ENCODE measurements at places on chromosomes 5 and 9.

GRCh38 chr9:104743376-104743985 is 4.0 kb upstream of the NIPSNAP3A start:
- no peak for DNase-seq

DNA sequence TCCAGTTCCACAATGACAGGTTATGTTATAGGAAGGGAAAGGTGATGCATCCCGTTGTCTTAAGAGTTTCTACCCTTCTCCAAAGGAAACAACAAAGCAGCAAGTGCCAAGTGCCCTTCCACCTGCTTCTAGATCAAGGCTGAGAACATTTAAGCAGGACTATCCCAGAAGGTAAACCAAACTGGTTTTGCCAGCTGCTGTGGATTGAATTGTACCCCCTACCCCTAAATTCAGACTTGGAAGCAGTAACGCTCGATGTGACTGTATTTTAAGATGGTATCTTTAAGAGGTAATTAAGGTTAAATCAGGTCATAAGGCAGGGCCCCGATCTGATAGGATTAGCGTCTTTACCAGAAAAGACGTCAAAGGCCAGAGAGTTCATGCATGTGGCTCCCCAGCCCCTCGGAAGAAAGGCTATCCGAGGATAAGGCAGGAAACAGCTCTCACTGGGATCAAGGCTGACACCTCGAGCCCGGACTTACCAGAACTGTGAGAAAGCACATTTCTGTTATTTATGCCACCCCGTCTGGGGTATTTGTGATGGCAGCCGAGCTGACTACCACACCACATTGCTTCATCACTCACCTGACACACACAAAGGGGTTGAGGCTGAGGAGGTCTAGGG is 179.1 kb upstream of the RAI14 start:
- DNase-seq = no peak

DNA sequence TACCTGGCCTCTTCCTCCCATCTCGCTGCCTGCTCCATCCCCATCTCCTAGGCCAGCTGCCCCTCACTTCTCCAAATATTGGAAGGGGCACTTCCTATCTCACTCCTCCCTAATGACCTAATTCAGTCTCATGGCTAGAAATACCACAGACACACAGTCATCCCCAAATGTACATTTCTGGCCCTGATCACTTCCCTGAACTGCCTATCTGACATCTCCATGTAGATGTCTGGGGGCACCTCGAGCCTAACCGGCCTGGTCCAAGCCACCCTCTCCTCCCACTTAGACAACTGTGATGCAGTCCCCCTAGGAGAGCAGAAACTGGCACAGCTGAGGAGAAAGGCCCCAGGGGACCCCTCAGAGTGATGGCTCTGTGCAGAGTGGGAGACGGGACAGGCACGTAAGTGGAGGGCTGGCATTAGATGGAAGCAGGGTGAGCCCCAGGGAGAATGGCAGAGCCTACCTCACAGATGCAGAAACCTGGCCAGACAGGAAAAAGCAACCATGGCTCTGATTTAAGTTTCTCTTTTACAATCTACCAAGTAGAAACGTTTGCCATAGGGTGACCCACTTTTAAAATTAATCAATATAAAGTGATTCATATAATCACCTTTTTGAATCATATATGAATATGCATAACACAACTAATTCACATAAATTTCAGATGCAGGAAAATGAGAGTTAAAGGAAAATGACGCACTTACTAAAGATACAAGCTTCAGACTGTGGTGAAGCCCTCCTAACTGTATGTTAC is 22.1 kb downstream of the CAMSAP1 start:
- DNase-seq = no peak

DNA sequence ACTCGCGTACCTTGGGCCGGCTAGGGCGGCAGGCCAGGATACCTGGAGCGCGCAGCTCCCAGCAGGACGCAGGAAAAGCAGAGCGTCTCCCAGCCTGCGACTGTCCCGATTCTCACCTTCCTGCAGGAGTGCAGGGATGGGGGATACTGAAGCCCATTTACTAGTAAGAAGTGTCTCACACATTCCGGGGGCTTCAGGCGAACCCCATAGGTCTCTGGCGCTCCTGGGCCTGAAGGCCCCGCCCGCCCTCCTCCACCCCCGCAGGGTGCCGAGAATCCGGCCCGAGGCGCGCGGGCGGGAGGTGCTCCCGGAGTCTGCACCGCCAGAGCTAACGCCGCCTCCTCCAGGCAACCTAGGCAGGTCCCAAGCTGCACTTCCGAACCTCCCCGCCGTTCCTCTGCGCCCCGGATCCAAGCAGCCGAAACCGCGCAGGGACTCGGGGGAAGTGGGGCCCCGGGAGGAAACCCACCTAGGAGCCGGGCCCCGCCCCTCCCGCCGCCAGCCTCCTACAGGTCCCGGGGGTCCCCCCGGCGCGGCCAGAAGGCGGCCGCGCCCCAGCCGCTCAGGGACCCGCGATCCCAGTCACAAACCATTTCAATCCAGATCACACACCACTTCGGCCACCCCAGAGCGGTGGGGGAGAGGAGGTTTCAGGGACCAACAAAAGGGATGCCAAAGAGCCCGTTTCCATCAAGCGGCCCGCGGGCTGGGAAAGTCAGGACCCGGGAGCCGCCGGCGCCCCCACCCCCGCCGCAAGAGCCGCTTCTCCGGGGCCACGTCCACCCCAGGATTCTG is 1.2 kb downstream of the ROR2 start:
- DNase-seq = no peak

DNA sequence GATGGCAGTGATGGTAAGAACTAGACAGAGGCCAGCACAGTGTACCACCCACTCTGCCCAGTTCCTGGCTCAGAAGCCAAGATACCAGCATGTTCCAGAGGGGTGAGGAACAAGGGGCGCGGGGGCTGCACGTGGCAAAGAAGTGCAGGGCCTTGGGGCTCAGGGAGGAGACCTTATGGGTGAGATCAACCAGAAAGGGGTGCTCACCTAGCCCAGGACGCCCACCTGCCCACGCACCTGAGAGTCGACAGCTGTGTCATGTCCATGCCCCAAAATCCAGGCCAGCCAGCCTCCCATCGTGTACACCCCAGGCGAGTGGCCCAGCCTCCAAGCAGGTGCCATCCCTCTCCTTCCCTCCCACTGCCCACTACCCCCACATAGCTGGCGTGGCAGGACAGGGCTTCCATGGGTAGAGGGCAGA is 34.9 kb downstream of the BICD2 start:
- no peak for DNase-seq

DNA sequence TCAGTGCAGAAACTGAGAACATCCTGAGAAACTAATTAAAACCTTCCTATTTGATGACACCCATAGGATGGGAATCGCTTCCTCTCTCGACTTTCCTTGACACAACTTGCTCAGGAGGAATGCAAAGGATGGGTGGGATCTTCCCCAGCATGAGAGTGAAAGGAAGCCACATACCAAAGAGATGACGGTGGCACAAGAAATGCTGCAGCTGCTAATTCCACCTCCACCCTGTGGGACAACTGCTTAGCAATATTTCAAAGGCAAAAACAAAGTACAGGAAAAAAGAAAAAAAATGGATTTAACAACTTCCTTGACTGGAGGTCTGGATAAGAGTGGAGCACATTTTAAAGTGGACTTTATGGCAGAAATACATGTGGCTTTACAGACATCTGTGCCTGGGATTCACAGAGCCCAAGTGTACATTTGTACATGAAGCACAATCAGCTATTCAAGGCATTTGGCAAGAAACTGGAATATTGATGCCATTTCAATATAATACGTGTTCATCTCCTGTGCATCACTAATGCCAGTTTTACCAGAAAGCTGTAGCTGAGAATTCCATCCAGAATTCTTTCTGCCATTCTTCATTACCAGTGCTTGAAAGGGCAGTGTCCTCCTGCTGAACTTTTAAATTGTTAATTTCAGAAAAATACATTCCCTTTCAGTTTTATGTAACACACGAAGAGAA is 359.2 kb upstream of the ACTBL2 start:
- DNase-seq = no peak

DNA sequence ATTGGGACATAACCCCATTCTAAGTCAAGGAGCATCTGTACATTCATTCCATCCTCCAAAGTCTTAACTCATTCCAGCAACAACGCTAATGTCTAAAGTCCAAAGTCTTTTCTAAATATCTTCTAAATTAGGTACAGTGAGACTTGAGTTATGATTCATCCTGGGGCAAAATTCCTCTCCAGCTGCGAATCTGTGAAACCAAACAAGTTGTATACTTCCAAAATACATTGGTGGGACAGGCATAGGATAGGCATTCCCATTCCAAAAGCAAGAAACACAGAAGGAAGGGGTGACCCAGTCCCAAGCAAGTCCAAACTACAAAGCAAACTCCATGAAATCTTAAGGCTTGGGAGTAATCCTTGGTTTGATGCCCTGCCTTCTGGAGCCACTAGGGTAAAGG is 97.6 kb upstream of the FANCC start:
- DNase-seq = no peak

DNA sequence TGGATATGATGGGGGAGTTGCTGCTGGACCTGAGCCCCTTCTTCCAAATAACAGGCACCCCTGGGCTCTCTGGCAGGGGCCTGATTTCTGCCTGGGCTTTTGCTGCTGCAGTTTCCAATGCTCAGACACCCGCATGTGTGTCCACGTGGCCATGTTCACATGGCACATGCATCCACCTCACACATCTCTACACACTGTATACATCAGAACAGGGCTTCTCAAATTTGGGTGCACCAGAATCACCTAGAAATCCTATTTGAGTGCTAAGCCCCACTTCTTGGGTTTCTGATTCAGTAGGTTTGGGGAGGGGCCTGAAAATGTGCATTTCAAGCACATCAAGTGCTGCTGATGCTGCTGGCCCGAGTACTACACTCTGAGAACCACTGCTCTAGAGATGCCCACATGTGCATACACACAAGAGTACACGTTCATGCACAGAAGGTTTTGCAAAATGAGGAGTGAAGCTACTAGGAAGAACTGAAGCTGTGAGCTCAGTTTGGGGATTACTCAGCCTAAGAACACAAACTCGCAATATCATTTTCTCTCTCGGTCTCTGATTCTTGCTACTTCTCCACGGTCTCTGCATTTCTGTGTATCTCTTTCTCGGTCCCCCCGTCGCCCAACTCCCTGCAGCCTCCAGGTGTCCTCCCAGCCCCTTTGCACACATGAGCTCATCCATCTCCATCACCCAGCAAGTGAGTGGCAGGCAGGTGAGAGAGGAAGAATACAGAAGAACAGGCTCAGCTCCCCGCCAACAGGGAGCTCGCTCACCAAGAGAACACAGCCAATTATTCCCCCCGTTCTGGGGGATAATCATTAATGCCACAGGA is 97.0 kb downstream of the PCDH1 start:
- DNase-seq = no peak

- DNase-seq = no peak
Observed at GRCh38 chr9:117873664-117874063, 169.5 kb downstream of the TLR4 start.

- DNase-seq = no peak
Observed at GRCh38 chr9:90064971-90065370, 460.2 kb downstream of the GADD45G start.

GRCh38 chr5:140358738-140359310 is 1.2 kb upstream of the SLC4A9 start:
- no peak for DNase-seq

- no peak for DNase-seq
Observed at GRCh38 chr5:8721536-8721935, 824.3 kb downstream of the SEMA5A start.

GRCh38 chr9:104787306-104788015 is 23.5 kb downstream of the NIPSNAP3B start:
- DNase-seq = no peak

DNA sequence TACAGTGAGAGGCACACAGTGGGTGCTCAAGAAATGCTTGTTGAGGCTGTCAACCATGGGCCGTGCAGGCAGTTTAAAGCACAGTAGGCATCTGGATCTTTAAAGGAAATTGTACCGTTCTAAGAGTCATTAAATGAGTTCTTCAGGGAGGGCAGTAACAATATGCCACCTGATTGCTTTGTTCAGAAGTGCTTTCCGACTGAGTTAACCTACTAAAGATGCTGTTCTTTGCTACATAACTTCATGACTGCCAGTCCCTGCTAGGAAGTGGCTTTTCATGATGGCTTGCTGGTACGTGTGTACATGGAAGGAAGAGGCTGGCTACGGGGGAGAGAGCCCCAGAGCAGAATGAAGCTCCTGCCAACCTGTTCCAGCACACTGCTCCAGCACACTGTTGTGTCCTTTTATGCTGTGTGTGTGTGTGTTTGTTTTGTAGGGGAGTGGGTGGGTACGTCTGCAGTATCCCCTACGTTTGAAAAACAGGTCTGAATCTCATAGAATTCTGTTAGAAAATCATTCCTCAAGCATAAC is 41.9 kb upstream of the PPP2R2B start:
- DNase-seq = no peak

GRCh38 chr9:36092509-36093215 is 43.9 kb upstream of the GLIPR2 start:
- DNase-seq = no peak

- no peak for DNase-seq
Observed at GRCh38 chr9:35606726-35607125, 1.7 kb downstream of the TESK1 start.

- DNase-seq = no peak
Observed at GRCh38 chr9:16364347-16364746, 506.1 kb downstream of the BNC2 start.

GRCh38 chr5:155948576-155948975 is 378.4 kb upstream of the SGCD start:
- DNase-seq = no peak

DNA sequence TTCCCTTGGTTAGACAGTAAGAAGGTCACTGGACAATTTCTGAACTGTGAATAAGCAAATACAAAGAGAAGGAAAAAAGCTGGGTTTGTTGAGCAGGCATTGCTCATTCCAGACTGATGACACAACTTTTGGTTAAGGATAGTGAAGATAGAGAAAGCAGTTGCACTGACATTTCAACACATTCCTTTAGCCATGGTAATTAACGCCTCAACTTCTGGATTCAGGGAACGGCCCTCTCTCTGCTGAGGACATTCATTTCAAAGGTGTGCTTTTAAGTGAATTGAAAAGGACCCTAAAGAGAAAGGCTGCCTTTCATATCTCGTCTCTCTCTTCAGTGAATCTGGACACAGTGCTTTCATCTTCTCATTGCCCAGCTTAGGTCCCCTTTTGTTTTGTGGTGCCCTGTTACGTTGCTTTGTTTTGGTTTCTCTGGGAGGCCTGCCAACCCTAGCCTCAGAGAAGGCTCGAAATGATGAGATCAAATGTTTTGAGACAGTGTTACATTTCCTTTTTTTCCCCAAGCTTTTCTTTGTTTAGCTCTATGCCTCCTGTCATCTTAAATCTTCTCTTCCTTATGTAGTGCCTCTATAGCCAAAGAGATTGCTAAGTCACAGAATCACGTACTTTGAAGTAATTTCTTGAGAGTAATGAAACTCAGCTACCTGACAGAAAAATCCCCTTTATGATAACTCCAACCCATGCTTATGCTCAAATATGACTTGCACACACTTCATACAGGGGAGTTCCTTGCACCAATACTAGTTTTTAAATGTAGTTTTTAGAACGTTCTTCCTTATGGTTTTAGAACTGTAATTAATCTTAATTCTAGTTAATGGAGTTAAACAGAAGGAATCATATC is 94.4 kb upstream of the IFNE start:
- no peak for DNase-seq

GRCh38 chr9:126228111-126228780 is 98.4 kb upstream of the MVB12B start:
- DNase-seq = no peak
